Stimulated activated CD8-positive, alpha-beta memory T cell treated with anti-CD3 and anti-CD28 coated beads, Interleukin-7, amount 100 ng/mL, for 48 hours (primary cell): ENCODE measurements at places on chromosomes 2 and 18.
A peak's percentile ranks its signal among the peaks of the same experiment; 100 is the strongest.

DNA sequence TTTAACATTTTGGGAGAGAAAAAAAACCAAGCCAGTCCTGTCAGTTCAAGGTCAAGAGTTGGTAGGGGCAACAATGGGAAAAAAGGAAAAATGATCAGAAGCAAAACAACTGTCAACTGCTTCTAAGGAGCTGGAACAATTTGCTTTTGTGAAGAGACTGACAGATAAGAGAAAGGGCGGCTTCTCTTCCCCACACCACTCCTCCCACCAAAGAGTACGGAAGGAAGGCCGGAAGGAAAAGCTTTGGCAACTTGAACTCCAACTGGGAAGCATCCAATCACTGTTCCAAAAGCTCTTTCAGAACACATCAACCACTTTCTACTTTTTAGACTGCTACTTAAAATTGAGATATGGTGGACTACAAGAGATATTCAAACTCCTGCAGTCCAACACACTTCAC lies 57.8 kb upstream of the NFU1 start:
- no peak for DNase-seq

GRCh38 chr2:68939962-68940361 lies 12.7 kb downstream of the GKN2 start:
- DNase-seq, result no peak

DNA sequence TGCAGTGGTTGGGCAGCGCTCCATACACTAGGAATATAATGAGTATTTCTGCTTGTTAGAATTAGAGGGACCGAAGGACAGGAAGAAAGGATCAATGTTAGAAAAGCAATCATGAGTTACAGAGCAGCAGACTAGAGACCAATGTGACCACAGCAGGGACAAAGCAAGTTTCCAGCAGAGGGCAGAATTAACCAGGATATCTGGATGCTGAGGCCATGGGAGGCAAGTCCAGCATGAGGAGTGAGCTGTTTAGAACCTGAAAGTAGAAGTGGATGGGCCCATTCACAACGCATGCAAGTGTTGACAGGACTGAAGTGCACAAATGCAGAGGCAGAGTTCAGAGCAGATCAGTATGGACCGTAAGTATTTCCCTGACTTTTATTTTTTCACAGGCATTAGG lies 910.4 kb upstream of the GYPC start:
- DNase-seq, result no peak

GRCh38 chr2:9221223-9221622 lies 14.6 kb downstream of the ASAP2 start:
- DNase-seq, result no peak

GRCh38 chr18:77131100-77131651 lies 1.4 kb downstream of the MBP start:
- DNase-seq, result peak; percentile 23

GRCh38 chr2:133568172-133568571 lies at the start of gene NCKAP5:
NCKAP5 (minus strand) TSS chr2:133568463; CDS start chr2:133517526, 50,937 bp downstream.
- no peak for DNase-seq

- DNase-seq, result no peak
These were observed 204.8 kb downstream of the RBM43 start for GRCh38 chr2:151056870-151057269.

DNA sequence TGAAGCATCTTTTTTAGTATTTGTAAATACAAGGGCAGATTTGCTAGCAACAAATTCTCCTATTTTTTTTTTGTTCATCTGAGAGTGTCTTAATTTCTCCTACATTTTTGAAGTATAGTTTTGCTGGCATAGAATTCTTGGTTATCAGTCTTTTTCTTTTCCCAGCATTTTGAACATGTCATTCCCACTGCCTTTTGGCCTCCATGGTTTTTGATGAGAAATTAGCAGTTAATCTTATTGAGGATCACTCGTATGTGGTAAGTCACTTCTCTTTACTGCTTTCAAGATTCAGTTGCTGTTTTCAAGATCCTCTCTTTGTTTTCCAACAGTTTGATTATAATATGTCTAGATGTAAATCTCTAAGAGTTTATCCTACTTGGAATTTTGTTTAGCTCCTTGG lies 16.9 kb upstream of the RNF149 start:
- no peak for DNase-seq

- no peak for DNase-seq
These were observed 122.2 kb downstream of the TANC1 start for GRCh38 chr2:159090514-159091201.

- no peak for DNase-seq
These were observed 29.9 kb downstream of the ANO7 start for GRCh38 chr2:241218131-241219029.

GRCh38 chr2:132824716-132825115 lies 154.7 kb upstream of the LYPD1 start:
- DNase-seq, result no peak

- no peak for DNase-seq
These were observed 155.9 kb upstream of the CAPN13 start for GRCh38 chr2:30963184-30963583.

GRCh38 chr2:101883860-101884259 lies 107.9 kb upstream of the IL1R2 start:
- DNase-seq, result no peak

- no peak for DNase-seq
These were observed 167.2 kb upstream of the PIEZO2 start for GRCh38 chr18:11316546-11316945.

GRCh38 chr2:22691666-22692065 lies 693.3 kb upstream of the KLHL29 start:
- DNase-seq, result no peak
